Stimulated activated CD4-positive, alpha-beta T cell treated with anti-CD3 and anti-CD28 coated beads, Interleukin-2, amount 100 ng/mL, for 24 hours (primary cell): ENCODE measurements at places on chromosomes 12 and 14.
A peak's percentile ranks its signal among the peaks of the same experiment; 100 is the strongest.

GRCh38 chr14:90760591-90761316, 55.5 kb downstream of the TTC7B start:
- DNase-seq, result no peak

GRCh38 chr14:45246691-45247090, 6.3 kb downstream of the MIS18BP1 start:
- DNase-seq, result no peak

GRCh38 chr14:50999726-51000125, 55.4 kb upstream of the PYGL start:
- no peak for DNase-seq

GRCh38 chr12:89840162-89840922, 131.7 kb upstream of the ATP2B1 start:
- no peak for DNase-seq

- no peak for DNase-seq
Observed at GRCh38 chr12:117098024-117098360, 1.2 kb downstream of the TESC start.

DNA sequence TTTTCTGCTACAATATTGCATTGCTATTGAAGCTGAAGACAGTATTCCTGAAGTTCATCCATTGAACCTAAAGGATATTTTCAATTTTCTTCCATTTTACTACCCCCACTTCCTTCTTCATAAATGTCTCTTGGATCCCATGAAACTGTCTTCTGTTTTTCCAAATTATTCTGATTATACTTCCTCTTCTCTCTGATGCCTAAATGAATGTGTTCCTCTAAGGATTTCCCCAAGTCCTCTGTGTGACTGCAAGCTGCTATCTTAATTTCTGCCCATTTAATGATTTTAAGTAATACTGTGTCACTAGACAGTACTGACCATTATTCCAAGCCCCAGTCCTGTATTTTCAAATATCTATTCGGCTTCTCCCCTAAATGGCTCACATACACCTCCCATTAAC, 102.9 kb downstream of the TAOK3 start:
- DNase-seq, result no peak

- DNase-seq, result no peak
Observed at GRCh38 chr12:91493308-91493707, 310.7 kb upstream of the DCN start.

GRCh38 chr14:57403521-57403864, 13.1 kb downstream of the NAA30 start:
- no peak for DNase-seq

DNA sequence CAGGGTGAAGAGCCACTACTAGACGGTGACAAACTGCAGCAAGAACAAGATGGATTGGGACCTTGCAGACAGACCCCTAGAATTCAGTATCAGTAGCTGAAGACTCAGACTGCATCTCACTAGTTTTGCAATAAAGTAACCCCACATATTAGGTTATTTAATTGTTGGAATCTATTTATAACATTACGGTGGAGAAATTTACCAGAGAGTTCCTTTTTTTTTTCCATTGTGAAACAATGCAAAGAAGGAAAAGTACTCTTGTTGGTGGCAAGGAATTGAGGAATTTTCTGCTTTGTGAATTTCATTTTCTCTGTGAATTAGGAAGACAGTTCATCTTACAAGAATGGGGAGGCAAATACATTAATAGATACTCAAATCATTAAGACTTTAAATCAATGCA, 185.7 kb upstream of the PPFIA2 start:
- DNase-seq, result no peak

GRCh38 chr12:84789184-84789583, 123.4 kb downstream of the SLC6A15 start:
- DNase-seq, result no peak

DNA sequence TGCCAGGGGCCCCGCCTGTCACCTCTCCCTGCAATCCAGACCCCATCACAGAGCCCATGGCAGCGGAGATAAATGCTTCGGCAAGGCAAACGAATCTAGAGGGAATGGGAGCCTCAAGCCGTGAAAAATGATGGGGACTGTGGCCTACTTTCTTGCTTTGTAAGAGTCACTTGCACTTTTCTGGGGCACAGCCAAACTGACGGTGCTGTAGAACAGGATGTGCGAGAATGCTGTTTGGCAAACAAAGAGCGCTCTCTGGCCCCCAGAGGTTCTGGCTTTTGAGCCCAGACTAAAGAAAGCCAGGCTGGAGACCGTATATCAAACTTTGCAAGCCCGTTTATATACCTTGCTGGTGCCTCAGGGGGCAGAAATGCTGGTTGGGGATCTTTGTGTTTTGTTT, 108.7 kb downstream of the CACNA1C start:
- no peak for DNase-seq

- no peak for DNase-seq
Observed at GRCh38 chr12:120843472-120843871, 60.7 kb downstream of the SPPL3 start.

DNA sequence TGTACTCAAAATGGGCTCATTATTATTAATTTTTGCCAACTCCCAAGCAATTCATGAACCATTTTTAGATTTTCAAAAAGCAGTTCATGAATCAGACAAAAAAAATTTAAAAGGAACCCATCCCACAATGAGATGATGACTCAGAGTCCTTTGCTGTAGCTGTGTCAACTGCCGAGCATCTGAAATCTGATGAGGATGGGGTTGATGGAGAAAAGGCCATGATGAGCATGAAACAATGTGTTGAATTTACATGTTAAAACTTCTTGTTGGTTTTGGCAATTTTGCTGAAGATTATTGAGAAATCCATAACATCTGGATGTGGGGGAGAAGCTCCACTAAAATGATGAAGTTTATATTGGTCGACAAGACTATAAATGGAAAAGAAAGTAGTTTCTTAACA, 378.0 kb downstream of the FOXG1 start:
- no peak for DNase-seq

GRCh38 chr12:2287151-2287550, 234.4 kb downstream of the CACNA1C start:
- no peak for DNase-seq

- DNase-seq, result no peak
Observed at GRCh38 chr14:98008381-98009113, 1211.4 kb downstream of the VRK1 start.

GRCh38 chr14:101761881-101762529, 496 bp downstream of the PPP2R5C start:
- DNase-seq, result peak; percentile 51

DNA sequence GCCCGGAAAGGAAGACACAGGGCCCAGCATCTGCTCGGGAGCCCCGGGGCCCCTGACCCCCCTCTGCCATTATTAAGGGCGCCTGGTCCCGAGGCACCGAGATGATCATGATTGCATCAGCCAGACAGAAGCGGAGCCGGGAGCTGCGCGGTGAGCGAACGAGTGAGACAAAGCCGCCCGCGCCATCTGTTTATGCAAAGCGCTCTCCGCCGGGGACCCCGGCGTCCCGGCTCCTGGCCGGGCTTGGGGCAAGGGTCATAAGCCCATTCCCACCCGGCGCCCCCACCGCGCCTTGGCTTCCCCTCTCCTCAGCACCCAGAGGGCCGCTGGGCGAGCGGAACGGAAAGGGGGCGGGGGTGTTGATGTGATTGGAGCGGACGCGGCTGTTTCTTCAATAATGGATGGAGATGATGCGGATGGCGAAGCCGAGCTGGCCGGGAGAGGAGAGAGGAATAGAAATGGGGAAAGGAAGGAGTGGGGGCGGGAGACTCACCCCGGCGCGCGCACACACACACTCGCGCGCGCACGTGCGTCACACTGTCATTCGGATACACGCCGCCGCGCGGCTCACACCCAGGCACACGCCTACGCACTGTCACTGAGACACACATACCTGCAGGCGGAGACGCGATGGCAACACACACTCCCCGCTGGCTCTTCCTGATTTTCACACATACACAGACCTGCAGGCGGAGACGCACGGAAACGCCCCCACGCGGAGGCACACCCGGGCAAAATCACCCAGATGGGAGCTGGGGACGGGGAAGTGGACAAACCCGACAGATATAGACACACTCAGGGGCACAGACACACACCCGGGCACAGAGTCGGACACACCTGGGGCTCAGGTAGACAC, 10.7 kb downstream of the STAC3 start:
- DNase-seq, result peak; percentile 79

DNA sequence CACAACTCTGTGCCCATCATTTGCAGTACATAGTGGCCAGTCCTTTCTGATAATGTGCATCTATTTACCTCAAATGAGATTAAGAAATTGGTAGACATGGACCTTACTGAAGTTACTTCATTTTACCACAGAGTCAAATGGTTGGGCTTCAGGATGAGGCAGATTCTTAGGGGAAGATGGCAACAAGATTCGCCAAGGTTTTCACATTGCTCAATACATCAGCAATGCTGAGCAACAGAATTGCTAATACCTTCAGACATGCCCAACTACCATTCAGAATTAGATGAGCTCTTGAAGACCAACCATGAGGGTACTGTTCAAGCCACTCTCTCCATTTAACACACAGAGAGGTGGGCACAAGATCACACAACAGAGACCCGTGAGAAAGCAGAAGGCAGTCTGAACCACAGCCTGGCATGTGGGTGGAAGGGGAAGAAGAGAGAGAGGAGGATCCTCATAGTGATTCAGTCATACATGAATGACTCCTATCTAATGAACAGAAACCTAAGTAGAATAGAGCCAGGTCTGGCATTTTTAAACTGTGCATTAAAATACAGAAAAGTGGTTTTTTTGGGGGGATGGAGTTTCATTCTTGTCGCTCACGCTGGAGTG, 28.5 kb downstream of the CPM start:
- DNase-seq, result no peak

DNA sequence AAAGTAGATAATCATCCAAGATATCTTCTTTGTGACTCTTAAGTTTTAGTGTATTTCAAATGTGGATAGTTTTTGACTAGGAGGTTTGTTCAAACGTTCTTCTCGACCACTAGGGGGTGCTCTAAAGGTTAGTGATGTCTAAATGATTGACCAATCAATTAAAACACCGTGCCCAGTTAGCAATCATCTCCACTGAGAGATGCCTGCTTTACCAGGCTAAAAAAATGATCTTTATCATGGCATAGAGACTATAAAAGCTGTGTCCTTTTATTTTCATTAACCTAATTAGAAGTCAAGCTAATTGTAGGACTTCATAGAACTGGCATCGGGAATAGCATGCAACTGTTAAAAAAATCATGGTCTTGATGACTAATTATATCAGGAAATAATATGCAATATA, 153.9 kb downstream of the PRKCH start:
- DNase-seq, result no peak

GRCh38 chr12:97398704-97399103, 63.9 kb upstream of the RMST start:
- DNase-seq, result no peak

GRCh38 chr12:49553512-49554088, 14.3 kb downstream of the MCRS1 start:
- DNase-seq, result no peak

GRCh38 chr14:26709019-26709418, 111.2 kb upstream of the NOVA1 start:
- DNase-seq, result no peak

GRCh38 chr12:46933947-46934346, 108.2 kb upstream of the SLC38A4 start:
- no peak for DNase-seq

GRCh38 chr12:106010741-106011140, 128.0 kb downstream of the NUAK1 start:
- no peak for DNase-seq

DNA sequence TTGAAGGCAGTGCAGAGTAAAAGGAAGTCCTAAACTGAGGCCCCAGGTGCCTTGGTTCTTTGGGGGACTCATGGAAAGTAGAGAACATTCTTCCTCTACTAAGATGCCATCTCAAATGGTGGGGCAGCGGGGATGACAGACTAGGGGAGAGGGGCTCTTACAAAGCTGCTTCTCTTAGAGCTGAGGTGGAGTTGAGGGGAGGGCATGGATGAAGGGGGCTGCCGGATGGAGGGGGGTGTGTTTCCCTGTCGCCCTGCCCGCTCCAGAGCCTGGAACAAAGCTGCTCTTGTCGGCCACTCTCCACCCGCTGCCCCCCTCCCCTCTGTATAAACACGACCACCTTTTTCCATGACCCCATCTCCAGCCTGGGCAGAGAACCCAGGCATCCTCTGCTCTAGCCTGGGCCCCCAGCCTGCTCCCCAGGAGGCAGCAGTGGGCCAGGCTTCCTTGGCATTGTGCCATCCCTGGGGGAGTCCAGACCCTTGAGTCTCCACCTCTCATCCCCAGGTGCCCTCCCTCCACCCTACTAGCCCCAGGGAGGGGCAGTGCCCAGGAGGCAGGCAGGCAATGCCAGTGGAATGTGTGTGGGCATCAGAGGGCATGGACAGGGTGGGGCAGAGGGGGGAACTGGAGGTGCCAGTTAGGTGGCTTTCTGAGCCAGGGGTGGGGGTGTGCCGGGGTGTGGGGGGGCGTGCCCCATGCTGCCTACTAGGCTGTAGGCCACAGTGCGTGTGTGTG, 1.7 kb downstream of the RARG start:
- DNase-seq, result peak; percentile 26

GRCh38 chr12:63410197-63410596, 258.1 kb downstream of the DPY19L2 start:
- no peak for DNase-seq

DNA sequence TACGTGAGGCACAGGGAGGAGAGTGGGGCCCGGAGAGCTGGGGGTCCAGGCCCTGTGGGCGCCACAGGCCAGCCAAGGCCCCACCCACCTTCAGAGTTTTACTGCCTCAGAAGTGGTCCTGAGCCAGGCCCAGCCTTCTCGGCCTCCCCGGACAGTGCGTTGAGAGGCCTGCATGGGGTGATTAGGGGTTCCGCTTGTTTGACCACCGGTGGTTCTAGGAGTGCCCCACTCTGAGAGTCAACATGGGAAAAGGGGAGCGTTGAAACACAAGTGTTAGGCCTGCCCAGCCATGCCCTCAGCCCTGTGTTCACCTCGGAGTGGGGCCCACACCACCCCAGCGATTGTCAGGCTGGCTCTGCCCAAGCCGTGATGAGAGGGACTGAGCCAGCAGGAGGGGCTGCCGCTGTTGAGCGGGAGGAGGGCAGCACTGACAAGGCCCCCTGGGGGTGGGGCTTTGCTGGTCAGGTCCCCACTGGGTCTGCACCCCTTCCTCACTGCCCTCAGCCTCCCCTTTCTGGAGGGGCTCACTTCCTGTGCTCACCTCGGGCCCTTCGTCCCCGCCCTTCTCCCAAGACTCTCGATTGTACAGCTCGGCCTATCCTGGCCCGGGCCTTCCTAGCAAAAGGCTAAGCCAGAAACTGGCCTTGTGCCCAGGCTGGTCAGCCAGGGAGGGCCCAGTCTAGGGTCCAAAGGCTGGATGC, 4.8 kb downstream of the CKB start:
- DNase-seq, result no peak

DNA sequence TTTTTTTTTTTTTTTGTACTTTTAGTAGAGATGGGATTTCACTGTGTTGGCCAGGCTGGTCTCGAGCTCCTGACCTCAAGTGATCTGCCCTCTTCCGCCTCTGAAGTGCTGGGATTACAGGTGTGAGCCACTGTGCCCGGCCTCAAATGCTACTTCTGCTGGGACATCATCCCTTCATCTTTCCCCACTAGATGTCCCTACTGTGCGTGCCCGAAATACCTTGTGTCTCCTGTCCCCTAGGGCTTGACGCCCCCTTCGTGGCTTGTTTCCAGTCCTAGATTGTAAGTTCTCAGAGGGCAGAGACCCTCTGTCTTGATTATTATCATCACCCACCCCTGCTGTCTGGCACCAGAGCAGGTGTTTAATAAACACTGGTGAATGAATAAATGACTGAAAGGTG, 14.9 kb downstream of the CCDC63 start:
- DNase-seq, result no peak

- DNase-seq, result no peak
Observed at GRCh38 chr14:95509495-95509894, 7.0 kb downstream of the SYNE3 start.
